ENCODE measurements at places on chromosomes 3 and 15.

GRCh38 chr3:39407259-39407629, 724 bp downstream of the RPSA start:
- no peak for DNase-seq

GRCh38 chr15:32098033-32098432, 67.7 kb downstream of the CHRNA7 start:
- DNase-seq: no peak

DNA sequence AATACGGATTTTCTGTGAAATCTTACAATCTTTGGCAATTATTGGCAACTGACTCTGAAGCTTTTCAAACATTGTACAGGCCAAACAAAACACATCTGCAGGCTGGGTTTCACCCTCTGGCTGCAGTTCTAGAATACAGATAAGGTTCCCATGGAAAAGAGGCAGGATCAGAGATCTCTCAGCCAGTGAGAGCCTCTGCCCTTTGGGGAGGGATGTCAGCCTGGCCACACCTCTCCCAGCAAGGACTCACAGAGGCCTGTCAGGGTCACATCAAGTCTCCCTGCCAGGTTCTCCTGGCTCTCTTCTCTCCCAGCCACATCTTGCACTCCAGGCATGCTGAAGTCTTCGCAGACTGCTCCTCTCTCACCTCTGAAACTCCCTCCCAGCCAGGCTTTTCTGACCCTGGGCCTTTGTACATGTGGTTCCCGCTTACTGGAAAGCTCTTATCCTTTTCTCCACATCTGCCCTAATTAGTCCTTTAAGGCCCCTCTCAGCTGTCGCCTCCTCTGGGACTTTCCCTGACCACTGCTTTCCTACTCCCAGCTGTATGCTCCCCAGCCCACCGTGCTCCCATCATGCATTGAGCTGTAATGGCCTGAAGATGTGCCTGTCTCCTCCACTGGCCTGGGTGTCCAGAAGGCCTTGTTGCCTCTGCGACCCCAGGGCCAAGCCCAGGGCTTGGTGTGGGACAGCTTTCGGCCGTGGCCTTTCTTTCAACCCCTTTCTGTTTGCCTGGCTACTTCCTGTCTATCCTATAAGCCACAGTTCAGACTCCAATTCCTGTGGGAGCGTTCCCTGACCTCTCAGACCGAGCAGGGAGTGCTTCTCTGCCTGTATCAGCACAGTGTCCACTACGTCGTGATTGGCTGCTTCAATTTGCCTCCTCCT, 4.3 kb downstream of the RBP1 start:
- no peak for DNase-seq

GRCh38 chr15:64837502-64837901, 4.2 kb upstream of the PLEKHO2 start:
- DNase-seq: no peak

GRCh38 chr15:66940368-66940767, 125.0 kb upstream of the SMAD3 start:
- peak; percentile 13 for DNase-seq

- DNase-seq: no peak
Measured at GRCh38 chr3:137050281-137050680, 92.5 kb downstream of the IL20RB start.

DNA sequence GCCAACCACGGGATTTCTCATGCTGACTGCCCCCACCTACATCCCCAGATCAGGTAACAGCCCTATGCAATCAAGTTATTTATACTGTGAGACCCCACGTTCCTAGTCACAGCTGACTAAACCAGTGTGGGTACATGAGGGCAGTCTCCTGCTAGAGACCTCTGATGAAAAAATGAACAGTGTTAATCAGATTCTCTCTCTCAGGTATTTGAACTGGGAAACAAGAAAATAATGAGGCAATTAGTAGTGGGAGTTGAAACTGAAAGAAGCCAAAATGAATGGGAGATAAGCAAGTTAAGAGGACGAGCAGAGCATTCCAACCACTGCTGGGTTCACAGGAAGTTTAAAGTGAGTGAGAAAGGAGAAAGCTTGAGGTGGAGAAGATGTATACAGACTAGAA, 98.5 kb upstream of the MYO5C start:
- no peak for DNase-seq

GRCh38 chr3:98903705-98904481, 2.4 kb upstream of the DCBLD2 start:
- DNase-seq: no peak

DNA sequence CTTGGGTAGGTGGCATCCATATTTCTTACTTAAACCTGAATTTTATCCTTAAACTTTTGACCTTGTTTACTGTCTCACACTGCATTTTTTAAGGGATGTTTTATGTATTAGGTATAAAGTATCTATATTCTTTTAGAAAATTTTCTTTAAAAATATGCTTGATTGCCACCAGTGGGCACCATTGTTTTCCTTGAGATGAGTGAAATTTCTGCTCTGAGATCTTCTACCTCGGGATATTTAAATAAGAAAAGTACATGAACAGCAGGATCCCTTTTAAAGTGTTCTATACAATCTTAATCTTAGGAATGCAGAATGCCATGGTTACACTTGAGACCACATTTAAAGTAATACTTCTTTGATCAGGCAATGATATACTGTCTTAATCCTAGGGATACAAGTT, 108.7 kb downstream of the SLMAP start:
- DNase-seq: no peak

GRCh38 chr3:171122240-171122639, 95.7 kb upstream of the SLC2A2 start:
- DNase-seq: no peak

- no peak for DNase-seq
Measured at GRCh38 chr3:133540896-133541674, 32.4 kb upstream of the CDV3 start.

- DNase-seq: no peak
Measured at GRCh38 chr15:94921936-94922335, 690.6 kb downstream of the MCTP2 start.

GRCh38 chr15:76343313-76343996, 6.9 kb downstream of the ISL2 start:
- no peak for DNase-seq

- DNase-seq: no peak
Measured at GRCh38 chr3:47299381-47300318, 16.9 kb downstream of the KLHL18 start.

GRCh38 chr3:187678726-187679268, 8.6 kb upstream of the SST start:
- DNase-seq: peak; percentile 42

DNA sequence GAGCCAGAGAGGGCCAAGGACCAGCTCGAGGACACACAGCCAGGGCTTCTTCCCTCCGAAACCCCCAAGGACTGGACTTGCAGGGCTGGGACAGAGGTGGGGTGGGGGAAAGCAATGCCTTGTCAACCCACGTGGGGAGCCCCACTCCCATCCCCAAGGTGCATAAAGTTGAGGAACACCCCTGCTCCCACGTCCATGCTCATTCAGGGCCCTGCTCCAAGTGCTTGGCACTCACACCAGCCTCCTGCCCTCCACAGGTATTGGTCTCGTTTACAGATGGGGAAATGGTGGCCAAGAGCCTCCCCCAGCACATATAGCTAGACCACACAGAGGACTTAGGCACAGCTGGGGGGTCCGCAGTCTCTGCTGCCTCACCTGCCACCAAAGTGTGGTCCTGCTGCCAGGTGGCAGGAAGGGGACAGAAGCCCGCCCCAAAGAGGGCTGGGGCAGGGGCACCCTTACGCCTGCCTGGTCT, 50.5 kb upstream of the CSPG4 start:
- no peak for DNase-seq

DNA sequence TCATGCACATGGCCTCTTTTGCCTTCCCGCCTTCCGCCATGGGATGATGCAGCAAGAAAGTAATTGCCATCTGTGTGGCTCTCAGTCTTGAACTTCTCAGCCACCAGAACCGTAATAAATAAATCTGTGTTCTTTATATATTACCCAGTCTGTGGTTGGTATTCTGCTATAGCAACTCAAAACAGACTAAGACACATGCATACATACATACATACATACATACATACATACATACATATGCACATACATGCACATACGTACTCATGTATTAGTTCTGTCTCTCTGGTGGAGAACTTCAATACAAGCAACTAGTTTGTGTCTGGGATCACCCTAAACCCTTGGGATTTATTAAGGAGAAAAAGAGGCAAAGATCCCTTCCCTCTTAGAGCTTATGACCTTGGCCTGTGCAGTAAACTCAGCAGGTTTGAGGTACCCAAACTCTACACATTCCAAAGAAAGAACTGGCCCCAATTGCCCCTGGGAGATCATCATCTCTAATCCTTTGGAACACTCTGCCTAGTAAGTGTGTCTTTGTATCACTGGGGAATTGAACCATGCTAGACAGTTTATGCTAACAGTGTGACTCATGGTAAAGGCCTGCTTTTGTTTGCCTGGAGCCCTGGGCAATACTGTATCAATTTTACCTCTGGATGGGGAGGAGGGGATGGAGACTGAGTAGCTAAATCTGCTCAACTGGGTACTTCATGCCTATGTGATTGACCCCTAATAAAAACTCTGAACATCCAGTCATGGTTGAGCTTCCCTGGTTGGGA, 115.6 kb upstream of the LMCD1 start:
- no peak for DNase-seq

GRCh38 chr3:59862686-59863085, 812.9 kb upstream of the CFAP20DC start:
- no peak for DNase-seq

GRCh38 chr3:11643201-11643603, 513 bp downstream of the VGLL4 start:
- DNase-seq: peak; percentile 41

DNA sequence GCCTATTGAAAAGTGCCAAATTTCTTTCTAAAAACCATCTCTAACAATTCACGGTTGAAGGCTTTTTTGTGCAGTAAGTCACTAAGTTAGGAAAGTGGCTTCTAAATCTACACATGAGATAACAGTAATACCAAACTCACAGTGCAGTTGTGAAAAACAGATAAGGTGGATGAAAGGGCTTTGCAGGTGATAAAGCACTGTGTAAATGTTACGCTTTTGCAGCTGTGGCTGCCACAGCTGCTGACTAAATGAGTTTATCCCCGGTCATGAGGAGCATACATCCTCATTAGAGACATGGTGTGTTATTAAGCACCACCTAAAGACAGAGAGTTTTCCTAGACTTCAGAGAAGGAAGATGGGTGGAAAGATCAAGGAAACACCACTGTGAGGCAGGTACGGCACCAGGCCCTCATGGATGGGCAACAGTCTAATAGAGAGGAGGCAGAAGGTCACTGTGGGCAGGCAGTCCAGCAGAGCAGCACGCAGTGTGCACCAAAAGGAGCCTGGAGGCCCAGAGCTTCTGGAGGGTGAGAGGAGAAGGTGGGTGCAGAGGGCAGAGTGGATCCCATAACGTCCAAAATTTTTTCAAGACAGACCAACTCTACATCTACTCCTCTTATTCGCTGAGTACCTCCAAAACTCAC, 68.5 kb downstream of the FMN1 start:
- no peak for DNase-seq

DNA sequence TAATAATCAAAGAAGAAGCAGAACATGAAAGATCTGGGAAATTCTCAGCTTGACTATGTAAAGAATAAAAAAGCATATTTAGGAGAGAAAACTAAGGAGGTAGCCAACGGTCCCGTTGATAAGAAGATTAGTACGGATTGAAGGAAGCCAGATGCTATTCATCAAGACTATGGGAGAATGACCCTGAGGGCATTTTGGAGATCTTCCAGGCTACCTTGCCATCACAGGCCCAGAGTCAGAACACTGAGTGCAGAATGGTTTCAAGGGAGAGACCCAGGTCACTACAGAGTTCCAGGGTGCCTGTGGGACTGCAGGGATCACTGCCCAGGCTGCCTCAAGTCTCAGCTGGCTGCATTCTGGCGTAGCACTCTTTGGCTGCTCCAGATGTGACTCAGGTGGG, 752.9 kb upstream of the ARPP21 start:
- no peak for DNase-seq

DNA sequence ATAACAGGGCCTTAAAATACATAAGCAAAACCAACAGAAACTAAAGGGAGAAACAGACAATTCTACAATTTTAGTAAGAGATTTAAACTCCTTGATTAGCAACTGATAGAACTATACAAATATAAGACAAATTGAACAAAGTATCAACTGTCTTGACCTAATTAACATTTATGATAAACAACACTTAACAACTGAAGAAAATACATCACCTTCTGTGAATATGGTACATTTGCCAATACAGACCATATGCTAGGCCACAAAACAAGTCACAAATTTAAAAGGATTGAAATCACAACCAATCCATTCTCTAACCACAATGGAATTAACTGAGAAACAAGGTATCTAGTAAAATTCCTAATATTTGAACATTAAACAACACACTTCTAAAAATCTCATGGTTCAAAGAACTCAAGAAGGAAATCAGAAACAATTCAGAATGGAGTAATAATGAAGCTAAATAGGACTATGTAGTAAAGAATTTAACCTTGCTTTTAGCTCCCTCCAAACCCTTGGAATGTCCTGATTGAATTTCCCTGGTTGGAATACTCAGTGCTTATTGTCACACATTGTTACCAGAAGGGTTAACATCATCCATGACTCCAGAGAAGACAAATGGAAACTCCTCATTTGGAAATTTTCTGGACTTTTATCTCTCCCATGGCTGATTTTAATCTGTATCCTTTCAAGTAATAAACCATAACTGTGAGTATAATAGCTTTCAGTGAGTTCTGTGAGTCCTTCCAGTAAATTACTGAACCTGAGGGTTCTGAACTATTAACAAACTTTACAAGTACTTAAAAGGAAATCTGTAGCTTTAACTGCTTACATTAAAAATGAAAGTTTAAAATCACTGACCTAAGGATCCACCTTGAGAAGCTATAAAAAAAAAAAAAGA, 88.8 kb downstream of the DLG1 start:
- DNase-seq: no peak

DNA sequence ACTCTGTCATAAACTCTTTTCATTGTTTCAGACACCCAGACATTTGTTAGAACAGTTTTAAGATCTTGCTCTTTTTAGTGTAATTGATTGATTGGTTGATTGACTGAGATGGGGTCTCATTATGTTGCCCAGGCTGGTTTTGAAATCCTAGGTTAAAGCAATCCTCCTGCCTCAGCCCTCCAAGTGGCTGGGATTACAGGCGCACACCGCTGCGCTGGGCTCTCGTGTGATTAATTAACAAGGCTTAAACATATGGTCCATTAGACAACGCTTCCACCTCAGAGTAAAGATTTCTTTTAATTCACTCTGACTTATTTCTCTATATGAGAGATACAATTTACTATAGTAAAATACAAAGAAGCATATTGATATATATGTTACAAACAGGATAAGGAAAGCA, 114.0 kb upstream of the C2CD4B start:
- no peak for DNase-seq

DNA sequence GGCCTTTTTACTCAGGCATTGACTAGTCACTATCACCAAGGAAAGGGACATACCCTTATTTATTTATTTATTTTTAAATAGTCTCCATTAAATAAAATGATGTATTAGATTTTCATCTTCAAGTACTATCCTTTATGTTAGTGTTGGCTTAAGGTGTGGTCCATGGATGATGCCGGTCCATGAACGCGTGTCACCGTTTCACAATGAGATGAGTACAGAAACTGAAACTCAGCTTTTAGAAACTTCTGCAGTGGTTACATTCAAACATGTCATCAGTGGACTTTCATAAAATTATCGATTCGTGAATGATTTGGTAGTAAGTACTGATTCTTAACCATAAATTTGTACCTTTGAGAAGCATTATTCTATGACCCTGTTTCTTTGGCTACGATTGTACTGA, 166.6 kb downstream of the SATB1 start:
- DNase-seq: no peak

- DNase-seq: no peak
Measured at GRCh38 chr3:189419038-189419437, 212.2 kb upstream of the TP63 start.

Data from activated CD4-positive, alpha-beta T cell treated with anti-CD3 and anti-CD28 coated beads, Interleukin-2, amount 50 U/mL, for 48 hours (primary cell).